ENCODE measurements at places on chromosomes 6 and 20.

- no peak for DNase-seq
These were observed 2.2 kb downstream of the CCN2 start for GRCh38 chr6:131948692-131949619.

DNA sequence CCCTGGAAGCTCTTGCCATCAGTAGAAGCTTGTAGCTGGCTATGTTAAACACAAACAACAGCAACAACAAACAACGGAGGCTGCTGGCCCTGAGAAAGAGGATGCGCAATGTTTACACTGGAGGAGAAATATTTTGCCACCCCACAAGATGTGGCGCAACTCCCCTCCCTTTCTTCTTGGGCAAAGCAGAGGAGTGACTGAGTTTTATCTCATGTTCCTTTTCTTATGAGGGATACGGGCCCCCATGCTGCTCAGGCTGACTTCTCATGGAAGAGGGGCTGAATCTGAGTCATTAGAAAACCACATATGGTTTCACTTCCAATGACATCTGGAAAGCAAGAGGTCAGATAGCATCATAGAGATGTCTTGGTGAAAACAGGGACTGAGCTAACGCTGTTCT lies 75.9 kb upstream of the HDDC2 start:
- no peak for DNase-seq

DNA sequence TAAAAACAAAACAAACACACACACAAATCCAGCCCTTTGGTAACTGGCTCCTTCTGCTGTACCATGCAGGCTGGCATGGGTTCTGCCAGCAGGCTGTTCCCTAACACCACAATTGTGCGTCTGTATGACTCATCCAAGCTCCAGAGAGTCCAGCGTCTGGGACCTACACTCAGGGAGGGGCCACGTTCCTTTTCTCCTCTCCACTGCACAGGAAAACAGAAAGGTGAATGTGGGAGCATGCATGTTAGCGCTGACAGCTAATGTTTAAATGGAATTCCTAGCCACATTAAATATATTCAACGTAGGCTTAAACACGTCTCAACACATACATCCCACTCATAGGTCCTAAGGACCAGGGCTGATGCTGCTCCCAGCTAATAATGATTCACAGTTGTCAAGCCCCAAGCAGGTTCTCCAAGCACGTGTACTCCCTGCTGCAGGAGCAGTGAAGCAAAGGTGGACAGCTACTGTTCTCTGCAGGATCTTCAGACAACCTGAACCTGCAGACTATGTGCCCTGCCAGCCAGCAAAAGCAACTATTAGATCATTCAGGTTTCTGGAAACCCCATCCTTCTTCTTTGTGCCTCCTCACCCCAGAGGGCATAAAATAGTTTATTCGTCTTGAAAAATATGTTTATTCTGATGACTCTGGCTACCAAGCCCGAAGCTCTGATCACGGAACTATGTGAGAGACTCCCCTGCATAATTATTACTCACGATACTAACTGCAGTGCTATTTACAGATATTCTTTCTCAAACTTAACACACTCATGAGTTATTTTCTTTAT lies 20.9 kb downstream of the MAP1LC3A start:
- DNase-seq = no peak

- no peak for DNase-seq
These were observed 88.8 kb downstream of the TAF4 start for GRCh38 chr20:61976644-61977418.

- DNase-seq = peak; percentile 73
These were observed 2.2 kb upstream of the ID1 start for GRCh38 chr20:31602779-31603441.

DNA sequence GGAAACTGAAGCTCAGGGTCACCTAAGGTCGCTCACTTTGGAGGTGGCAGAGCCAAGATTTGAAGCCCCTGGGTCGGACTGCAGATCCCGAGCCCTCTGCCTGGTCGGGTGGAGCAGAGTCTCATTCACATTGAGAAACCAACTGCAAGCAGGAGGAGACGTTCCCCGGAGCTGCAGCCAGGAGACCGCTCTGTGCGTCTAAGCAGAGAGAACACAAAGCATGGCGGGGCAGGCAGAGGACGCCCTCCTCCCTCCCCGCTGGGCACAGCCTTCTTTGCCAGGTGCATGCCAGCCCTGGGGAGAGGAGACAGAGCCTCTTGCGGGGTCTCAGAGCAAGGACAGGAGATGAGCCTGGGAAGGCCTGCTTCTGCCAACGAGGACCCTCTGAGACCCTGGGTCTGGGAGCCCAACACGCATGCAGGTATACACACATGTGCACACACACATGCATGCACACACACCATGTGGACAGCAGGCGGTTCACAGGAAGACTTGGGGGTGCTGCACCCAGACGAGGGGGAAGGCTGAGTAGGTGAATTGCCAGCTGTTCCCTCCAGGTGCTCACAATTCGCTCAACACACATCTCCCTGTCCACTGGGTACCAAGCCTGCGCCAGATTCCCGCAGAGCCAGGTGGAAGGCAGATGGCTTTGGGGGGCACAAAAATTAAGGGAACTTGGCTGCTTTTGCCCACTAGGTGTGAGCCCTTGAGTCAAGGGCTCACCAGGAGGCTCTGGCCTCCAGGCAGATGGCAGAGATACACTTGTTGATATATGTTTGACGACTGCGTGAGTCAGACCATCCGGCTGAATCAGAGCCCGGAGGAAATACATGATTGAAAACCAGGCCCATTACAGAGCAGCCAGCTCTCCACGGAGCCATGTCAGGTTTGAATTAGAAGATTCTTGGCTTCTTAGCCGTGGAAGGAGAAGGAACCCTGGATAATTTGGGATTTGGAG lies 5.5 kb upstream of the NTSR1 start:
- DNase-seq = no peak

DNA sequence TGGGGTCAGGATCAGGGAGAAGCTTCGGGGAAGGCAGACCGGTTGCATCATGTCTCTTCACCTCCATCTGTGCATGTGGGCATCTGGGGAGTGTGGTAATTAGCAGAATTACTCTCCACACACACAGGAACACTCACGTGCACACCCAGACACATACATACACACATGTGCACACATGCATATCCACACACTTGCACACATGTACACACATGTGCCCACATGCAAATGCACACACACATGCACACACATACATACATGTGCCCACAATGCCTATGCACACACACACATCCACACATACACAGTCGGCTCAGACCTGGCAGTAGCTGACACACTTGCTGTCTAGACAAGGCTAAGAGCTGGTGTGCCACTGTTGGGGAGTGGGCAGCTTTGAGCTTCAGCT lies 212.3 kb upstream of the PMEPA1 start:
- no peak for DNase-seq

DNA sequence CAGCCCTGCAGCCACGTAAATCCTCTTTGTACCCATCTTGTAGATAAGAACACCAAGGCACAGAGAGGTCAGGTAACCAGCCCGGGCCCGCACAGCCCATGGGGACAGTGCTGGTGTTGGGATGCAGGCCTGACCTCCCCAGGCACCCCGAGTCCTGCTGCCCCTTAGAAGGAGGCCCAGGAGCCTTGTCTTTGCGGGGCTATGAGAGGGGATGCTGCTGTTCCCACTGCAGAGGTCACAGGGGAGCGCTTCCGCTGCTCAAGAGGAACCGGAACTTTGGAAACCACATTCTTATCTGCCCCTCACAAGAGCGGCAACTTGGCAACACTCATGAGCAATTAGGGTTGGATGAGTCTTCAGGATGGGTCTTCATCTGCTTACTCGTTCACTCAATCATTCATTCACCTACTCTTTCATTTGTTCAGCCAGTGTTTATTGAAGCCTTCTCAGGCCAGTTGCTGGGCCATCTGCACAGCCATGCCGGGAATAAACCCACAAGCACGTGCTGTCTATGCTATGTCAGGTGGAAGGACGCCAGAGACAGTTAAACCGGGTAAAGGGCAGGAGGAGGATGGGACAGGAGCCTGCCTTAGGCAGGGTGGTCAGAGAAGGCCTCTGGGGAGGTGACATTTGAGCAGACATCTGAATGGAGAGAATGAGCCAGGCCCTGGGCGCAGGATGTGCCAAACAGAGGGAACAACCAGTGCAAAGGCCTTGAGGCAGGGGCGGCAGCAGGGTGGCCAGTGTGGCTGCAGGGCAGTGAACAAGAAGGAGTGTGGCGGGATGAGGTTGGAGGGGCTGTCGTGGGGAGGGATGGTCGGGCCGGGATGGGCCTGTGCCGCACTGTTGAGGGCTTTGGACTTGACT lies 60.8 kb downstream of the RBM38 start:
- peak; percentile 60 for DNase-seq

GRCh38 chr20:53813636-53814035 lies 220.0 kb upstream of the ZNF217 start:
- no peak for DNase-seq

- no peak for DNase-seq
These were observed 13.1 kb upstream of the RNASET2 start for GRCh38 chr6:166969390-166970002.

GRCh38 chr6:39079197-39080125 lies 30.9 kb downstream of the GLP1R start:
- DNase-seq = peak; percentile 11
